ENCODE measurements at places on chromosomes 6 and 20.

GRCh38 chr6:116277124-116277523 is 2.6 kb downstream of the TSPYL1 start:
- no peak for DNase-seq

GRCh38 chr6:35082046-35082732 is 59.0 kb downstream of the TCP11 start:
- no peak for DNase-seq

DNA sequence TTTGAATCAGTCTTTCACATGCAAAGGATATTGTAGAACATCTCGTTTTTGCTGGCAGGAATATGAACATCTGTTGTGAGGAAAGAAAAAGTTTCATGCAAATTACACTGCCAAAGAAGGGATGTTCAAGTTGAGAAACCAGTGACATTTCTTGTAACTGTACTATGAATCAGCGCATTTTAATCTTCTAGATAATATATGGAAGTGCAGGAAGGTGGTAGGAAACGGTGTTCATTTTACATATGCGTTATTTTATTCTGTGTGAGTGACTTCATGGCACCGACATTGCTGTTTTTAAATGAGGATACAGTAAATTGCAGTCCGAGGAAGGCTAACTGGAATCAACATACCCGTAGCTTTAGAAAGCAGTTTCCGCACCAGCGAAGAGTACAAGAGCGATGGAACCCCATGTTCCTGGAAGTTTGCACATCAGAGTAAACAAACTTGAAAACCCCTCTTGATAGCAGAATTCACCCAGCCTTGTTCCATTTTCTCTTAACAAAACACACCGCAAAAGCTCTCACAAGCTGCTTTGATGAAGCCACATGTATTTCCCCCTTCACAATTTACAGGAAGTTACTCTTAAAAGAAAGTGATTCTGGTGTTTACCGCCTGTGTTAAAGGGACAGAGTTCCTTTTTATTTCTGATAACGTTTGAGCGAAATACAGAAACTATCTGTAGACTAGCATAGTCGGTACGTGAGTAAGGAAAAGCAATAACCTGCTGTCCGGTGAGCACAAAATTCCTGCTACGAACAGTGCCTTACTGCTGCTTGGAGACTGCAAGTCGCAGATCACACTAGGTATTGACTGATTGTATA is 11.5 kb downstream of the PRDM1 start:
- DNase-seq: peak; percentile 74

- DNase-seq: no peak
These were observed 411.2 kb upstream of the SULF2 start for GRCh38 chr20:48196486-48196885.

- peak; percentile 42 for DNase-seq
These were observed at the start of gene NOL4L for GRCh38 chr20:32585011-32585585. TSS of gene NOL4L (minus strand) at chr20:32585333. CDS start at chr20:32584890, 443 bp downstream.

DNA sequence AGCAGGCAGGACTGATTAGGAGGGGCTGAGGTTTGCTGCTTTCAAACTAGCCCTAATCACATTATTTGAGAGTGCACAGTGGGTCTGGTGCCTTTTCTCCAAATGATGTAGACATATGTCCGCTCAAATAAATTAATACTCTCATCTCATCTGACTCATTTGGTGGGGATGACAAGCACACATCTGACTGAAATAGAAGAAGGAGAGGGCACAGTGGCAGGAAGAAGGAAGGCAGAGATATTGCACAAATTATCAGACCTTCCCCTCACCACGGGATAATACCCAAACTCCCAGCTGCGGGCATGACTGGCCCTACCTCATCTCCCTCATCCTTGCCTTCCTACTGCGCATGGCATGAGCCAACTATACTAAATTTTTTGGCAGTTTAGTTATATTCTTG is 33.9 kb upstream of the TNFRSF21 start:
- no peak for DNase-seq

- no peak for DNase-seq
These were observed 74.5 kb downstream of the GFOD1 start for GRCh38 chr6:13412639-13413465.

- DNase-seq: no peak
These were observed 86.6 kb downstream of the RNF144B start for GRCh38 chr6:18473755-18474154.

GRCh38 chr6:110542311-110543024 is 66.1 kb upstream of the SLC22A16 start:
- DNase-seq: no peak

DNA sequence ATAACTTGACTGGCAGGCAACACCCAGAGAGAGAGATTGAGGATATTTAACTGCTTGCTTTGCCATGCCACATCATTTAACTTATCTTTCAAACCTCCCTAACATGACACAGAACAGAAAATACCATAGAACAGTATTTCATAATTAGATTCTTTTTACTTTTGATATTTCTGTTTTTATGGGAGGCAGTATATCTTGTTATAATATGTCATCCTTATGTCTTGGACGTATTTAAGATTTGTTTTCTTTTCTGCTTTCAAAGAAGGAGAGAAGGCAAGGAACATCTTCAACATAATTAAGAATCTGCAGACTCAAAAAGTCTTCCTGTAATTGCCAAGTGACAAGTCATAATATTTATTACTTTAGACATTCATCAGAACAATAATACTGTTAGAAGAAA is 1283.7 kb downstream of the GRIK2 start:
- DNase-seq: no peak

- DNase-seq: peak; percentile 71
These were observed 6.0 kb downstream of the SDC4 start for GRCh38 chr20:45341939-45342854.

- no peak for DNase-seq
These were observed 12.5 kb downstream of the SYCP2 start for GRCh38 chr20:59920944-59921343.

GRCh38 chr20:50191544-50192363 is 1.1 kb downstream of the CEBPB start:
- peak; percentile 63 for DNase-seq

- DNase-seq: peak; percentile 29
These were observed 70.0 kb downstream of the CPNE5 start for GRCh38 chr6:36769183-36769675.

DNA sequence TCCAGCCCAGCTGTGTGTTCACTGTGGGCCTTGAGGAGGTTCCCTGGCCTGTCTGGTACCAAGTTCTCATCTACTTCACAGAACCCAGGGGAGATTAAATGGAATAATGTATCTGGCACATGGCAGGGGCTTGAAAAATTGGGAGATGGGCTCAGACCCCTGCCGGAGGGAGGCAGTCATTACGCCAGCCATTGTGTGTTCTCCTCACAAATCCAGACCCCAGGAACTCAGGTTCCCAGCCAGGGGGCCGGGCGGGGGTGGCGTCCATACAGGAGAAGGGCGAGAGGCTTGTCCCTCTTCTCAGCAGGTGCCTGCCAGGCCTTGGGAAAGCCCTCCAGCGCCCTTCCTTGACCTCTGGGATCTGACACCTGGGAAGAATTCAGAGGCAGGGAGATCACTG is 8.1 kb downstream of the NOL4L start:
- DNase-seq: no peak

DNA sequence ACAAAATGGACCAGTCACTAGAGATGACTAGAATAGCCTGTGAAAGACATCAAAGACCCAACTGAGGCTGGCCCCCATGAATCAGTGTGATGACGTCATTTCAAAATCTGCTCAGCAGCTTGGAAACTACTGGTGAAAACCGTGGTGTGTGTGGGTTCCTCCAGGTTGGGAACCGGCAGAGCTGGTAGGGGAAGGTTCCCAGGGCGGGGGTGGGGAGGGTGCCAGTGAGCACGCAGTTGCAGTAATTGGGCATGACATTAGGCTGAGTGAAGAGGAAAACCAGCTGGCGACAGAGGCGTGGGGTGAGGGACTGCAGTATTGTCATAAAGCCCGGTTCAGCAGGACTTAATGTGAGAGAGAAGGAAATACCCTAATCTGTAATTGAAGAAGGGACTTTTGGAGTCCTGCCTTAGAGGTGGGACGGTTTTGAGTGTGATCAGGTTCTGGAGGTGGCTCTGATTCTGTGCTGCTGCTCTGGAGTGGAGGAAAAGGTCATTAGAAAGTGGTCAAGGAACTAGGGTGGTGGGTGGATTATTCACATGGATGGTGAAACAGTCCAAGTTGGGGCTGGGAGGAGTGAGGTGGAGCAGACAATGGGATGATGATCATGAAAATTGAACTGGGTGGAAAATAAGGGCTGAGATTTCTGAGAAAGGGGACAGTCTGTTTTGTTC is 52.0 kb upstream of the MTHFD1L start:
- DNase-seq: peak; percentile 32

DNA sequence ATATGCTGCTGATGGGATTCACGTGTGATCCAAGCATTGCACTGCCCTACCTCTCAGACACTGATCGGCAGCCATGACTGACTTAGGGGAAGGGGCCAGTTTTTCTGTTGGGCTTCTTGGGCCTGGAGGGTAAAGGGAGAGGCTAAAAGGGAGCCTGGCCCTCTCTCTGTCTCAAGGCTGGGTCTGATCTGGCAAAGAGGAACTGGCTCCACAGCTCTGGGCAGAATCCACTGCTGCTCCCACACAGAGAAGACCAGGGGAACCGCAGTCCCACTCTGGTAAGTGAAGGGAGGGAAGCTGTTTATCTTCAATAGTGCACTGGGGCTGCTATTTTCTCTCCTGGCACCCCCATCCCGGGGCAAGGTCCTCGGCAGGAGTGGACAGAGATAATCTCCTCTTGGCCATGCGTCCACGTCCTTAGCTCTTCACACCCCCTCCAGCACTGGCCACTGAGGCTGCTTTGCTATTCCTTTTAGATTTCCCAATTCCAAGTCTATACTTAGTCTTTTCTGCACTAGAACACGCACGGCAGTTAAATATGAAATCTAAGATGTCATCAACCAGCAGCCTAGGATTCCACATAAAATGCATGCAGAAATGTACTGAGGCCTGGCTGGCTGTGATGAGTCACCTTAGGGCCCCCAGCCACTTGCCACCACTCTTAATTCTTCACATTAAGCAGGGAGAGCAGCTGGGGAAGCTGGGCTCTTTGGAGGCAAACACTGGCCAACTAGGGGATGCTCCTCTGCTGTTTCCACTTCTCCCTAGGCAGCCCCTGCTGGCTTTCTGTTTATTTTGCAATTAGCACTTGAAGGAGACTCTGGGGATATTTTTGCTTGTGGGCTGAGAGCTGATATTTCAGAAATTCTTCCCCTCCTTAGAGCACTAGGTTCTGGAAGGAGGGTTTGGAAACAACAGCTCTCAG is 87.8 kb upstream of the ARMC2 start:
- peak; percentile 15 for DNase-seq

- no peak for DNase-seq
These were observed 213.1 kb downstream of the RNF144B start for GRCh38 chr6:18600255-18600654.

- DNase-seq: peak; percentile 94
These were observed at the start of gene CD164 for GRCh38 chr6:109381747-109382575. TSS of gene CD164 (minus strand) at chr6:109382467. CDS start at chr6:109382378, 89 bp downstream.

GRCh38 chr6:8814440-8815000 is 379.2 kb upstream of the SLC35B3 start:
- no peak for DNase-seq

DNA sequence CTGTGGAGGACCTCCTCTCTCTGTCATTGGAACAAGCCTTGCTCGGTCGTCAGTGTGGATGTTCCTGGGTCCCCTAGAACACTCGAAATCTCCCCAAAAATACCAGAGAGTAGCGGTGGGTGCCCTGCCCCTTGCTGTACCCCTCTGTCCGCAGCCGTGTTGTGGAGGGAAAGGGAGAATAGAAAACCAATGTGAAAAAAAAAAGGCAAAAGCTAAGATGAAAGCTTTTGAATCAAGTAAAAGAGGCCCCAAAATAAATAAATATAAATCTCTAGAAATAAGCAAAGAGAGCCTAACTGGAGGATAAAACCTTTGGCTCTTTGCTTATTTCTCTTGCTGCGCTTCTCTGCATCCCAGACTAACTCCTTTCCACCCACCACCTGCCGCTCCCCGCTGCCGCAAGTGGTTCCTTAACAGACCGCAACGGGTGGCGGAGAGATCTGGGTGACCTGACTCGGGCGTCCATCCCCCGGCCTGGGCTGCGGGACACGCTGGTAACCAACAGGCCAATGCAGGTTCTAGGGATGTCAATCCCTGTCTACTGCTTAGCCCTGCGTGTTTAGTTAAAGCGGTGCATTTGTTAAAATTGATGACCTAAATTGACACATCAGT is 110.0 kb downstream of the GPX5 start:
- DNase-seq: no peak

DNA sequence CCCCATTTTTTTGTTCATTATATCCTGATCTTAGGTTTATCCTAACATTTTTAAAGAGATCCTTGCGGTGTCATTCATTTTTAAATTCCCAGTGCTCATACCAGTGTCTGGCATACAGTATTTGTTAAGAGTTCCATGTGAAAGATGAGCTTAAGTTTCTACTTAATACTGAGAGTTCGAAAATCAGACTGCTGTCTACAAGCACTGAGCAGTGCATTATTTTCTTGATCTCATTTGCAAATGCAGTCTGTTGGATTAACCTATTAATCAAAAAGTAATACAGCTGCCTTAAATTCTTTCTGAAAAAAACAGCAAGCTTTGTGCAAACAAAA is 663 bp downstream of the COQ3 start:
- no peak for DNase-seq

DNA sequence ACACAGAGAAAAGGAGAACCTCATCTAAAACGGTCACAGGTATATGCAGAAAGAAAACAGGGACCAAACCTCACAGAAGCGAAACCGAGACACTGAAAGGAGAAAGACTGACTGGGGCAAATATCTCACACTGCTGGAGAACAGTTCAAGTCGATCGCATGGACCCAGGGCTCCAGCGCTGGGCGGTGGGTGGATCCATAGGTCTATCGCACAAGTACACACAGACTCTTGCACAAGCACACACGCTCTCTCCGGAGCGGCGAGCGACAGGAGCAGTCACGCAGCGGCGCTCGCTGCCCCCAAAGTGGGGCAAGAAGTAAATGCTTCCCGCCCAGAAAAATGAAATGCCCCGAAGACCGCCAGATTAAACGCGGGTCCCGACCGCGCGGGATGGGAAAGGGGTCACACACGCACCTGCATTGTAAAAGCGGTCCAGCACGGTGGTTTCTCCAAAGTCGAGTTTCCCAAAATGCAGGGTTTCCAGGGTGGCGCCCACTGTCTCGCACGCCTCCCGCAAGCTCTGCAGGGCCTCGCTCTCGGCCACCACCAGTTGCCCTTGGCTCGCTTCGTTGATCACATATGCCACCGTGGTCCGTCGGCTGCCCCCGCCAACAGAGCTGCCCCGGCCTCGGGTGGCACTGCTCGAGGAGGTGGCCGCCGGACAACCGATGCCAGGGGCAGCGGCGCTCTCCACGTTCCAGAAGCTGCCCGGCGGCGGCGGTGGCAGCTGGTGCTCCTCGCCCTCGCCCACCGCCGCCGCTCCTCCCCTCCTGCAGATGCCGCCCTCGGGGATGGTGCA is 782 bp downstream of the MAP3K5 start:
- peak; percentile 75 for DNase-seq

DNA sequence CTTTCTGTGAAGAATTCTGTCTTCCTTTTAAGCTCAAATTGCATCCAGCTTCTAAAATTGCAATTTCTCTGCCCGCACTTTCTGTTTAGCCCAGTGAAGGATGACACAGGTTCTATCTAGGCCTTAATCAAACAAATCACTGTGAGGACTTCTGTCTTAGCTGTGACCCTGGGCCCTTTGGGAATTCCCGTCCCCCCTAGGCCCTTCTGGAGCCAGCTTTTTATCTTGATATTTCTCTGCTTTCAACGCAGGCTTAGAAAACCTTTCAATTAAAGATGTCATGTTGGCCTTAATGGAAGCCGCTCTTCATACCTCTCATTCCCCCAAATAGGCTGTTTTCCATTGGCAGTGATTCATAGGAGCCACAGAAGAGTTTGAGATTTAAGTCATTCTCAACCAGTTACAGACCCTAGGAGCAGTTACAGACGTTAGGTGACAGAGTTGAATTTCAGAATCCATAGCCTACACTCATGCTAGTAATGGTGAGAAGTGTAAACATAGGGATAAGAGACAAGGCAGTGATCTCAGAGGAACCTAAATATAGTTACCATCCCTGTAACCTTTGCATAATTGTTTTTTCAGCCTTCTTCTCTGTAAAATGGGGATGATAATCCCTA is 74.8 kb upstream of the FLRT3 start:
- no peak for DNase-seq
